ENCODE measurements at places on chromosomes 4 and X.

GRCh38 chrX:57647020-57647419 is 33.0 kb downstream of the NLRP2B start:
- DNase-seq = no peak

DNA sequence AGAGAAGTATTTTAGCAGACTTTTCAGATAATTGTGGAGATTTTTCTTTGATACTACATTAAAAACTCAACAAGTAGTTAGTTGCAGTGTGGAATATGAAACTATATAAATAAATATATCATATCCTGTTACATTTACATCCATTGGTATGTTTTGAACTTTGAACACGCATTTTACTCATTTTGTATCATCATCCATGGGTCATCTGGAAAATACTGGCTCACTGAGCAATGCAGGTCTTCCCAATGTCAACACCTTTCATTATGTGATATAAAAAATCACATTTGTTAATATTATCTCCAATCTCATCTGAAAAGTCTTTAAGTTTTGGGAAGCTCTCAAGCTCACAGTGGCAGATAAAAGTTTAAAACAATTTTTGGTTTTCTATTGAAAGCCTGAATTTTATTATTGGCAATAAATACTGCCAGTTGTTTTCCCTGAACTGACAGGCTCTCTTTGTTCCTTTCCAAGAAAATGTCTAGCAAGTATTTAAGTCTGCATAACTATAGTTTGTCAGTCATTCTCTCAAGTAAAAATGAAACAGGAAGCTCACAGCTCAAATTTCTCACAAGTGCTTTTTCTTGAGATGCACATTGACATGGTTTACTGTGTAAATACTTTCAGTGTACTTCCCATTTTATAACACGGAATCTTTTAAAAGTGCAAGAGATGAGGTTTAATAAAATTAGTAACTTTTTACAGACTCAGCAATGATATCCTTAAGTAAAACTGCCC is 183.5 kb upstream of the GPC4 start:
- no peak for DNase-seq

GRCh38 chrX:120790118-120790517 is 85.5 kb downstream of the CT47B1 start:
- DNase-seq = peak; percentile 61

DNA sequence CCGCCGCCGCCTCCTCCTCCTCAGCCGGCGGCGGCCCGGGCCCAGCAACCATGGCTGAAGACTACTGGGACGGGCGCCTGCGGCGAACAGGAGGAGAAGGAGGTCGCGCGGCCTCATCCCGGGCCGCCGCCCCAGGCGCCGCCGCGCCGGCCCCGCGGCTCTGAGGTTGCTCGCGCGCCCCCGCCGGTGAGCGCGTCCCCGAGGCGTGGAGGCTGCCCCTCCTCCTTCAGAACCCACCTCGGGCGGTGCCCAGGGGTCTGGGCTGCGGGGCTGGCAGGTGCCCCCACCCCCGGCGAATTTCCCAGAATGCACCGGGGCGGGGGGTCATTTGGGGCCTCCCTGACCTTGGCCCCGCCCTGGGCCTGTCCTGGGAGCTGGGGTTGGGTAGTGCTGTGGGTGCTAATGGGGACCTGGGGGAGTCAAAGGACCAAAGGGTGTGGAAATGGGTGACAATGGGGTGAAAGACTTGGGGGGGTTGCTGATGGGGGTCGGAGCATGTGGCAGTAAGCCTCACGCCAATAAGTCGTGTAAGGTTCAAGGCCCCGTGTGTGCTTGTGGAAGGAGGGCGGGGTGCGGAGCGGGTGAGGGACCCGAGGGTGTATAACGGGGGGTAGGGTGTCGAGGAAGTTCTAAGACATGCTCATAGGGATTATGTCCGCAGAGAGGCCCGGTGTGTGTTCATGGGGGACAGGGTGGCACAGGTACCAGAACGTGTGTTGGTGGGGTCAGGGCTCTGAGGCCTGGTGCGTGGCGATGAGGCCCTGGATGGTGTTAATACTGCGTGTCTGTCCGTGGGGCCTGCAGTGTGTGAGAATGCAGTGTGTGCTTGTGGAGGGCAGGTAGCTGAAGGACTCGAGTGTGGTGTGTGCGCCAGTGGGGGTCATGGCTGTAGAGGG is 687 bp downstream of the CDK16 start:
- no peak for DNase-seq

DNA sequence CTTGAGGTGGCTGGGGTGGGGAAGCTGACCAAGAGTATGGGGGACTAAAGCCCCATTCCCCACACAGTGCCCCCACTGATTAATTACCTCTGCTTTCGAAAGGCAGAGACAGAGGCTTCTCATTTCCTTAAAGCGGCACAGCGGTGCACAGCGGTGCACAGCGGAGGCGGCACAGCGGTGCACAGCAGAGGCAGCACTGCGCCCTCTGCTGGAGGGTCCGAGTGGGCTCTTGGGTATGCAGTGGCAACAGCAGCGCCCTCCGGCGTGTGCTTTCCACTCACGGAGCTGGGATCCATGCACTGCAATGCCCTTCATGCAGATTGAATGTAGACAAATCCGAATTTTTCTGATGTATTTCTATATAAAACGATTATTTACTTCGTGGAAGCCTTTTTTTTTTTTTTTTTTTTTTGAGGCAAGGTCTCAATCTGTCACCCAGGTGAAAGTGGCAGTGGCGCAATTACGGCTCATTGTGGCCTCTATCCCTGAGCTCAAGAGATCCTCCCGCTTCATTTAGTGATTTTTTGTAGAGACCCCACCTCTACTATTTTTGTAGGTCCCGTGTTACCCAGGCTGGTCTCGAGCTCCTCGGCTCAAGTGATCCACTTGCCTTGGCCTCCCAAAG is 19.7 kb upstream of the PRPS2 start:
- DNase-seq = no peak

DNA sequence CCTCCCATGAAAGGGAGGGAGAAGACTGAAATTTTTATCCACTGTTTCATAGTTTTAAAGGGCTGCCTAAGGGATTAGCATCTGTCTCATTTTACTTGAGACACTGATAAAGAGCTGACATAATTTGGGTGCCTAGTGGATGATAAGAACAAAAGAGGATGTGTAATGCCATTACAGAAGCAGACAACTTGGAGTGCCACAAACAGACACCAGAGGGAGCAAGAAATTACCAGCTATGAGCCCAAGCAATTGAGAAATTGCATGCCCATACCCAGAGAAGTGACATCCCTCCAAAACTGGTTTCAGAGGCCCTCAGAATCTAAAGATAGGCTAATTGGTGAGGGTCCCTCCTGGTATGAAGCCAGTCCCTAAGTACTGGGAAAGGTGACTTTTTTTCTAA is 38.5 kb upstream of the POU3F4 start:
- DNase-seq = peak; percentile 1

DNA sequence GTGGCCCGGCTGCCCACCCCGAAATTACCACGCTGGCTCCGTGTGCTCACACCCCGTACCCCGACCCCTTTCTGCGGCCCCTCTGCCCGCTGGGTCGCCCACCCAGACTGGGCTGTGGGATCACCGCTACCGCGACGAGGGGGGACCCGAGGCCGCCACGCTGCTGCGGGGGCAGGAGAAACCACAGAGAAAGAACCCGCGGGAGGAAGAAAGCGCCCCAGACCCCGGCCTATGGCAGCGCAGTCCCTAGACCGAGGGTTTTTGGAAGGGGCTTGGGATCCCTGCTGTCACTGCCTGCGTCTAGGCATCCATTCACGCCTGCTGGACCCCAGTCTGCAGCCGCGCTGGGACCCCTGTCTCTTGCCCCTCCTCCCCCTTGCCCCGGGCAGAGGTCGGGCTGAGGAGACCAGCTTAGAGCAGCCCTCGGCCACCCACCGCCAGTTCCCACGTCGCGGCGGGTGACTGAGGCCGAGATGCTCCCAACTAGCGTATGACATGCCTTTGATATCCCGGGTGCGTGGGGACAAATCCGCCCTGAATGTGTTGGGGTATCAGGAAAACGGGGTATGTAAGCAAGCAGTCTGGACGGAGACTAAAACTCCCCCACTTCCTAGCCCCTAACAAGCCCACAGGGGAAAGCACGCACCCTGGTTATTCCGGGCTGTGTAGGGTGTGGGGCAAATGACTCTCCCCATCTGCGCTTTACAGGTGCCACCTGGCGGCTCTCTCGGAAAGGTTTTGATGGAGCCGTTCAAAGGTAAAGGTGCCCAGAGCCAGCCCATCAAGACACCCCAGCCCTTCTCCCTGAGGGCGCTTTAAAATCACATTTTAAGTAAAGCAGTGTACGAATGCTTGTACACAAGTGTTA is 862 bp upstream of the INPP4B start:
- peak; percentile 18 for DNase-seq

DNA sequence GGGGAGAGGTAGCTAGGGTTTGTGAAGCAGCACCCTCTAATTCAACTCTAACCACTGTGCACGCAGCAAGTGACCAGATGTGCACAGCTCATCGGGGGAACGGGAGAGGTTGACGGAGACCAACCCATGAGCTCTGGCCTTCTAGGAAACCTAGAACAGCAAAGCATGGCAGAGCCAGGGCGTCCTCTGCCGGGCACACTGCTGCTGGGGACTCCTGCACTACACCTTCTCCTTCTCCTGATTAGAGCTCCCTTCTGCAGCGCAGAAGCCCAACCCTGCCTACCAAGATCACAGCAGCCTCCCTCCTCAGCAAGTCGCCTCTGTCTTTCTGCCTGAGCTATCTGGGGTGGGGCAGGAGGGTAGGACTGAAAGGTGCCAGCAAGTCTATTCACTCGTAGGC is 252.3 kb upstream of the PSAPL1 start:
- no peak for DNase-seq

- peak; percentile 41 for DNase-seq
Observed at GRCh38 chrX:17621566-17622270, 115.6 kb upstream of the SCML1 start.

DNA sequence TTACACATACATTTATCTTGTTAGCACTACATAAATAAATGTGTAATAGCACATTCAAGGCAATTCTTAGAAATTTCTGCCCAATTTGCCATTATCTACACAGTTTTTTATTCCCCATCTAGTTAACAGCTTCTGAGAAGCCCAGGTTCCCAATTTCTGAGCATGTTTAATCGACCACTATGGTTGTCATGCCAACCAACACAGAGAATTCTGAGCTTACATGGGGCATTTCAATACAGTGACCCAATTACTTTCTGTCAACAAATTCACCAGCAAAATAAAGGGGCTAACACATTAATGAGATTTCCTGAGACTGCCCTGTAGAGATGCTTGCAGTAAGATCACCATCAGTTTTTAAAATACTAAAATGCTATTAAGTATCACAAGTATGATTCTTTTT is 22.0 kb downstream of the GPM6A start:
- no peak for DNase-seq

GRCh38 chr4:159227378-159227777 is 124.5 kb downstream of the RAPGEF2 start:
- DNase-seq = no peak

GRCh38 chr4:165520086-165520485 is 141.3 kb downstream of the CPE start:
- DNase-seq = no peak

- DNase-seq = no peak
Observed at GRCh38 chrX:48989483-48989882, 12.6 kb downstream of the GRIPAP1 start.

DNA sequence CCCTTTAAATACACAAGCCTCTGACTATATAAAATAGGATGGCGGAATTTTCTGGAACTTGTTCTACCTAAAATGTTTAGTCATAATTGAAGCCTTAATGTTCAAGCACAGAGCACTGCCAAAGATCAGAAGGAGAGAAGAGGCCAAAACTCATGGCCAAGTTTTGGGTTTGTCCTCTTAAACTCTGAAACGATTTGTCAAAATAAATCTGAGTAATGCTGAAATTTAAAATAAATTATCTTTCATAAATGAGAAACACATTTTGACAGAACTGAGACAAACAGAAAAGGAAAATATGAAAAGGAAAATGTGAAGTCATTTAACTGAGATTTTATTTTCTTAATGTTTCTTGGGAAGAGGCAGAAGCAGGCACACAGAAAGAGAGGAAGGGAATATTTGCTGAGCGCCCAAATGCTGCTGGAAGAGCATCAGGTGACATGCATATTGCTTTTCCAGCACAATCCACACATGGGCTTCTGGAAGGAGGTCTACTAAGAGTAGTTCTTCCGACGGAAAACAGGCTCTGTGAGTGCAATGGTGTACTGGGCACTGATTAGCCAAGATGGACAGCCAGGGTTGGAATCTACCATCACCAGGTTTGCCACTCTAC is 47.4 kb upstream of the ZNF518B start:
- DNase-seq = no peak

- DNase-seq = no peak
Observed at GRCh38 chr4:118911238-118911703, 22.6 kb downstream of the SYNPO2 start.

- DNase-seq = no peak
Observed at GRCh38 chr4:3247399-3248177, 1.4 kb upstream of the MSANTD1 start.

DNA sequence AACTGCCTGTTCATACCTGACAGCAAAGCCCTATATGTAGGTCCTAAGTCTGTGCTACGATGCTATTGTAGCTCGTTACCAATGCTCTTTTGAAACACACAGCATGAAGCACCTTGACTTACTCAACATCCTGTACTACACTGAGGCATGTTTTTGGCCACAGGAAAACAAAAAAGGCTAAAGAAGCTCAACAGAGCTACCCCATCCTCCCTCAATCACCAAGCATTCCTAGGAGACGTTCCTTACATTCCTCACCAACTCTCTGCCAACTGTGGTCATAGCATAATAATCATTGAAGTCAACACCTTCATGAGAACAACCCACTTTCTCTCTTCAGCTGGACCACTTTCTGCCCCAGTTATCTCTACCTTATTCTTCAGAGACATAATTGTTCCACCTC is 73.7 kb upstream of the SLC25A43 start:
- DNase-seq = no peak

DNA sequence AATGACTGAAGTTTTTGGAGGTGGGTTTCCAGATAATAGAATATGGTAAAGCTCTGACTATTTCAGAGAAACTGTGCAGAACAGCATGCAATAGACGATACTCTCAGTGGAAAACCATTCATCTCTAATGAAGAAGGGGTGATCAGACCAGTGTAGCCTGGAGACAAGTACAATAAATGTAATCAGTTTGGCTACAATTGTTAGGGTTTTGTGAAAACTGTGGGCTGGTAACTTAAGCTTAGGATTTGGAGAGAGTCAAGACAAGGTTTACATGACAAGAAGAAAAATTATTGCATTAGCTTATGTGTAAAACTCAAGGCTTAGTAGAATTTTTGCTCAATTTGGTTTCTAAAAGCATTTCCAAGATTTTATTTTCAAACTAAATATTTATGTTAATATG is 241.5 kb upstream of the ANKRD50 start:
- DNase-seq = no peak

GRCh38 chrX:129877401-129877800 is 28.6 kb upstream of the UTP14A start:
- no peak for DNase-seq

- DNase-seq = no peak
Observed at GRCh38 chrX:39677585-39677977, 420.2 kb downstream of the BCOR start.

- DNase-seq = no peak
Observed at GRCh38 chrX:154056770-154057241, 37.1 kb upstream of the IRAK1 start.

GRCh38 chr4:112704991-112705845 is 68.3 kb downstream of the LARP7 start:
- DNase-seq = peak; percentile 47
